ENCODE measurements at places on chromosomes 1 and 21. TPM values are rescaled to one million over a fixed set of nuclear protein-coding genes. Genes with fewer than 3 reads are reported as not detected.

GRCh38 chr1:190633488-190633887 lies 155.8 kb upstream of the BRINP3 start:
- no peak for DNase-seq

Gene COL8A2
- 0.90 TPM for polyA plus RNA-seq

DNA sequence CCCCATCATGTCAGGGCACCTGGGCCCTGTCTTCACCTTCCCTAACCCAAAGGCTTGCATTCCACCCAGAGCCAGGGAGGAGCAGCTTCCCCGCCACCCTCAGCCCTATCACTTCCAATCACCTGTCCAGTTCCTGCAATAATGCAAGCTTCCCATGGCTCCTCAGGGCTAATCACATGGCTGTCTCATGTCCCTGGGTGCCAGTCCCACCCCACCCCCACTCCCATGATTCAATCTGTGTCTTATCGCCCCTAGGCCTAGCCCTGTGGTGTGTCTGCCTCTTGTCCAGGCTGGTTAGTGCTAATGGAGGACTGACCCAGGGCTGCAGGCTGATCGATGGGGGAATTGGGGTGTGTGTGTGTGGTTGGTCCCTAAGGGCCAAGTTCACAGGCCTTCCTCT lies 11.0 kb upstream of the PEAR1 start:
- no peak for DNase-seq

Gene A3GALT2
- polyA plus RNA-seq = not detected

Gene KCNAB2
- polyA plus RNA-seq = 19.6 TPM

DNA sequence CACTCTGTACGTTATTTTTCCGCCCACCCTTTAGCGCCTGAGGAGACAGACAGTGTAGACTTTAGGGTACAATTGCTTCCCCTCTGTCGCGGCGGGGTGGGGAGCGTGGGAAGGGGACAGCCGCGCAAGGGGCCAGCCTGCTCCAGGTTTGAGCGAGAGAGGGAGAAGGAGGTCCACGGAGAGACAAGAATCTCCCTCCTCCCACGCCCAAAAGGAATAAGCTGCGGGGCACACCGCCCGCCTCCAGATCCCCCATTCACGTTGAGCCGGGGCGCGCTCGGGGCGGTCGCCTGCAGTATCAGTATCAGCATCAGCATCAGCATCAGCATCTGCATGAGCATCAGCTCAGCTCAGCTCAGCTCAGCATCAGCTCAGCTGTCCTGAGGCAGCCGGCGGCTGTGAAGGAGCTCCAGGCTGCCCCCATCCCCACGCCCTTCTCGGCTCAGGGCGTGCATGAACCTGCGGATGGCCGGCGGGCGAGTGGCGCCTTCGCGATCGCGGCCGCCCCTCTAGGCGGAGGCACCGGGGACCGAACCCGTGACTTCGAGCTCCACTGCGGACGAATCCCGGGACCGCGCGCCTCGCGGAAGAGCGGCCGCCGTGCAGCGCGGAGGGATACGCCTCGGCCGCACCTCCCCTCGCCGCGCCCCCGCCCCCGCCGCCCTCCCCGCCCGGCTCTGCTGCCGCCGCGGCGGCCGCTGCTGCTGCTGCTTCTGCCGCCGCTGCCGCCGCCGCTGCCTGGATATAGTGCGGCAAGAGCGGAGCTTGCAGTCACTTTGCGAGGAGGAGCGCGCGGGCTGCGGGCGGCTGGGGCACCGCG lies at the start of gene NCAM2:
Gene NCAM2 (plus strand): TSS at position 774 of the 820 bp plus-strand sequence.
- DNase-seq = peak; percentile 83

GRCh38 chr1:119052267-119052666 lies 64.1 kb upstream of the TBX15 start:
- DNase-seq = no peak

Gene AADACL4
- polyA plus RNA-seq = 0.58 TPM

GRCh38 chr1:36149237-36149972 lies at the start of gene TRAPPC3:
TSS of gene TRAPPC3 (minus strand) at chr1:36149486. CDS start at chr1:36149378, 108 bp downstream.
- DNase-seq = peak; percentile 100

DNA sequence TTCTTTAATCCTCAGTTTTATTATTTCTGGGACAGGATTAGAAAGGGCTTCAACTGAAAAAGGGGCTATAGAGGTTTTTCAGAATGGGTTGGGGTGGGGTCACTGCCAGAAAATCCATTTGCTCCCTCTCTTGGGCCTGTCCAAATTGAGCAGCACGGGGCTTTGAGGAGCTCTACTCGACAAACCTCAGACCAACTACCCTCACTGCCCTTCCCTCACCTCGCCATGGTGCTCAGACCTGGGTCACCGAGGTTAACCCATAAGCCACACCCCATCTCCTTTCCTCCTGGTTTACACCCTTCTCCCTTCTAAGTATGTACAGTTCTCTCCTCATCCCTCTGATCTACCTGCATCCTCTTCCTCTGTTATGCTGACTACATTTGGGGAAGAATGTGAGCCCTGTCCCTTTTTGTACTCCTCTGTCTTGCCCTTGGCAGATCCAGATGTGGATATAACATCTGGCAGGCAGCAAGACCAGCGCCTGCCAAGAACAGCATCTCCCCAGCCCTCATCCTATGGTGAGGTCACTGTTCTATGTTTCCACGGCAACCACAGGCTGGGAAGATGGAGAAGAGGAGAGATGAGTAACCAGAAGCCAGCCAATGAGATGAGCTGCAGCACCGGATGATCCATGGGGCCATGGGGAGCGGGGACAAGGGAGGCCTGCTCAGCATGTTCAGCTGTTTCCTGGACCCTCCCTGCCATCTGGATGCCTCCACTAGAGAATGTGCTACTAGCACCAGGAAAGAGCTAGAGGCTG lies 3.7 kb upstream of the FABP3 start:
- DNase-seq = no peak

GRCh38 chr1:153587314-153587713 lies 21.7 kb upstream of the S100A2 start:
- no peak for DNase-seq

Data from kidney (tissue), 22 donors.